ENCODE measurements at places on chromosomes 3 and 15.

- no peak for DNase-seq
Observed at GRCh38 chr3:46701181-46701939, at the start of gene TMIE. Gene TMIE, plus strand, starts transcription at chr3:46701392. Its CDS starts 96 bp downstream, at chr3:46701488.

DNA sequence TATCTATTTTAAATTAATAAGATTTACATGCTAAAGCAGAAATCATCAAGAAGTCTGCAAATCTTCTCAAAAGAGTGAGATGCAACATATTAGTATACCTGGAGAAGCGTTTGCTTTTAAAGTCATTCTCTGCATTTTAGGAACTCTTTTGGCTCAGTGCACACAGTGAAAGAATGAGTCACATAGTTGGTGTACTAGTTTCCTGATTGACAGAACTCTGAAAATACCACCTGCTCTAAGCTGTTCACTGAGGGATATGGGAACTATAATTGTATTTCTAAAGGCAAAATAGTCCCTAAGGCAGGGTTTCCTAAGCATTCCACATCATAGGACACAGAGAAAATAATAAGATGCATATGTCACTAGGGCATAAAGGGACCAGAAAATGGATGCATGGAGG lies 838.5 kb downstream of the DIPK2A start:
- DNase-seq, result no peak

DNA sequence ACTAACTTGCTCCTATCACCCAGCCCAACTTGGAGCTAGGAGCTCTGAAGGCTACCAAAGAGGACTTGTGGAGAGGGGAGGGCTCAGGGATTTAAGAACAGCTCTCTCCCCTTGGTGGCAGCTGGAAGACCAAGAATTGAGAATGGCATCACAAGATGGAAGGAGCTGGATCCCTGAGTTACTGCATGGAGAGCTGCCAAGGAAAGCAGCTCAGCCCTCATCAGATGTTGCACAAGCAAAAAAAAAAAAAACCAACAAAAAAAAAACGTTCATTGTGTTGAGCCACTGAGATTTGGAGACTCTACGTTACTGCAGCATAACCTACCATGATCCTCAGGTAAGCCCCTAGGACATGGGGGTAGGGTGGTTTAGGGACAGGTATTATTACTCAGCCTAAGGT lies 41.0 kb downstream of the ITGB5 start:
- no peak for DNase-seq

DNA sequence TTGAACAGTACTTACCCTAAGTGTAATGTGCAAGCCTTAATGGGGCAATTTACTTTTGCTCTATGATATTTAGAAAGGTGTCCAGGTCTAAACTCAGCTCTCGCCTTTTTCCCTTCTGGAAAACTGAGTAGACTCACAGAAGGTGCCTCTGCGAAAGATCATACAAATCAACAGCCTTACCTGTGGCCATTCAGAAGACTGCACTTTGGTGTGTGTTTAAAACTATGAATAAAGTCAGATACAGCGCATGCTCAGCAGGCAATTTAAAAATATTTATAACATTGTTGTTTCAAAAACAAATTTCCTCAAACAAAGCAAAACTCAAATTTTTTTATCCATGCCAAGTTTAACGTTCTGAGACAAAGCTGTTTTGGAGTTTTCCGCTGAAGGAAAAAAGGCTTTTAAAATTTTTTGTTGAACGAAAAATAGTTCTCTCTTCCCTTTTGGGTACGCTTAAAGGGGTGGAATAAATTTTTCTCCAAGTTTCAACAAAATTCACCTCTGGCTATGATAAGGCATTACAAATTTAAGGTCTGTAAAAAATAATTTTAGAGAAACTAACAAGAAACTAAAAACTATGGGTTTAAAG lies 156.3 kb downstream of the TIGIT start:
- no peak for DNase-seq

DNA sequence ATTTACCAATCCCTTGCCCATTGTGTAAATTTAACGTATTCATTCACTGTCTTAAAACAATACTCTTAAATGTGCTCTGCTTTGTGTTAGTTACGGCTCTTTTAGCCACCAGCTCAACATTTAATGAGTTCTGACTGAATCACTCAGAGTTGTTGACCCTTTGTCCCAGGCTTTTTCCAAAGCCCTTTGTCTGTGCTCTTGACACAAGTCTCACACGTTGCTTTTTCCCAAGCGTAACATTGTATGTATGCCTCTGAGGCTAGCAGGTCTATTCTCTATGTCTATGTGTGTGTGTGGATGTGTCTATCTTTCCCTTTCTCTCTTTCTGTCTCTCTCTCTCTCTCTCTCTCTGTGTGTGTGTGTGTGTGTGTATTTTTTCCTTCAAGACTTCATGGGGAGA lies 435.4 kb upstream of the GOLIM4 start:
- no peak for DNase-seq

DNA sequence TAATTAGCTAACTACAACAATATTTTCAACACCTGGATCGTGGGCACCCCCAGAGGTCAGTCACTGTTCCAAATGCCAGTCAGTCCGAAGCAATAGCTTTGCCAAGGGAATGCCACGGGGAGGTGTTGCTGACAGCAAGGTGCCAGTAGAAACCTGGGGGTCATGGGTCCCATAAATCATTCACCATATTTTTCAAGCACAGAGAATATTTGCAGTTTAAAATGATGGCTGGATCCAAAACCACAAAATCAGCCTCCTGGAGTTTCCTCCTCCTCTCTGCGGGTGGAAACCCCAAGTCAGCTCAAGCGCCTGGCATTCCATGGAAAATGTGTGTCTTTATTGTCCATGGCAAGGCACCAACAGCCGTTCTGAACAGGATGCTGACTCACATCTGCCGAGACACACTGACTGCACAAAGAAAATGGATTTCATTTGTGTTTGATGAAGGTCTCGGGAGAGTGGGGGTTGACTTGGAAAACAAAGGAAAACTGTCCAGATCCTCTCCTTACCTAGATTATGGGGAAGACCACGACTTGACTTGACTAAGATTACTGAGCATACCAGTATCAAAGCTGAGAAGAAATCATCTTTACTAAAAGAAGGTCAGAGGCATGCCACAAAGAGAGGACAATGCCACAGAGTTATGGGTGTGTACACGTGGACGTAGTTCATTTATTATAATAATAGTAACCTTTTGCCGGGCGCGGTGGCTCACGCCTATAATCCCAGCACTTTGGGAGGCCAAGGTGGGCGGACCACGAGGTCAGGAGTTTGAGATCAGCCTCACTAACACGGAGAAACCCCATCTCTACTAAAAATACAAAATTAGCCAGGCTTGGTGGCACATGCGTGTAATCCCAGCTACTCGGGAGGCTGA lies 26.4 kb downstream of the ANXA2 start:
- no peak for DNase-seq

DNA sequence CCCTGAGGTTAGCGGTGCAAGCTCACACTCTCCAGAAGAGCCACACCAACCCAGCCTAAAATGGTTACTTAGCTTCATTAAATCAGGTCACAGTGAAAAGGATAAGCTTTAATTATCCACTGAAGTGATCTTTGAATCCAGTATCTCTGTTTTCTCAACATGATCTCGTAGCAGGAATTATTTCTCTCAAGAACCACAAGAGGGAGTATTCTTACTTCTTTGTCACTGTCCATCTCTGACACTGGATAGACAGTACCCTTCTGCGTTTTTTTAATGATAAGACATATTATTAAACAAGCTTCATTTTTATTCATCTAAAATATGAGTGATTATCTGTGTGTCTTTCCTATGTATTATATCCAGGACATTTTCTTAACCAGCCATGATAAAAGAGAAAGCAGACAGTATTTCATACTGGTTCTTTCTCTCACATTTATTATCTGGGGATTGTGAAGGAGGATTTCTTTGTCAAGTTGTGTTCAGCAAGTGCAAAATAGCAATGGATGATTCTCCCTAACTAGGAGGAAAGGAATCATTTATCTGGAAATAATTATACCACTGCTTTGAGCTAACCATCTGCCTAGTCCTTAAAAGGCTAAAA lies 105.4 kb upstream of the CCDC54 start:
- no peak for DNase-seq

- no peak for DNase-seq
Observed at GRCh38 chr3:27185231-27185989, 183.8 kb downstream of the NEK10 start.

GRCh38 chr3:66662894-66663293 lies 162.1 kb upstream of the LRIG1 start:
- DNase-seq, result no peak

DNA sequence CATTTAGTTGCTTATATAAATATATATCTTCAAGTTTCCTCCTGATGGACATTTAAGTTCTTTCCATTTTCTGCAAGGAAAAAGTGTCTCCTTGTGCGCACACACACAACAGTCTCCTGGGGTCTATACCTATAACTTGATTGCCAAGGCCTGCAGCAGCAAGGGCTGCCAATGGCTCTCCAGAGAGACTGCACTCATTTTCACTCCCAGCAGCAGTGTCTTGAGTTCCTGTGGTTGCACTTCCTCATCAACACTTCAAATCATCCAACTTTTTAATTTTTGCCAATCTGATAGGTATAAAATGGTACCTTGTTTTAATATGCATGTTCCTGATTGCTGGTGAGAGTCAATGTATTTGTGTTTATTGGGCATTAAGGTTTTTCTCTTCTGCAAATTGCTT lies 23.1 kb downstream of the TNFAIP8L3 start:
- DNase-seq, result no peak

- DNase-seq, result no peak
Observed at GRCh38 chr15:72534523-72534922, 60.4 kb downstream of the ARIH1 start.

- no peak for DNase-seq
Observed at GRCh38 chr3:183895774-183896173, 11.1 kb upstream of the PARL start.

DNA sequence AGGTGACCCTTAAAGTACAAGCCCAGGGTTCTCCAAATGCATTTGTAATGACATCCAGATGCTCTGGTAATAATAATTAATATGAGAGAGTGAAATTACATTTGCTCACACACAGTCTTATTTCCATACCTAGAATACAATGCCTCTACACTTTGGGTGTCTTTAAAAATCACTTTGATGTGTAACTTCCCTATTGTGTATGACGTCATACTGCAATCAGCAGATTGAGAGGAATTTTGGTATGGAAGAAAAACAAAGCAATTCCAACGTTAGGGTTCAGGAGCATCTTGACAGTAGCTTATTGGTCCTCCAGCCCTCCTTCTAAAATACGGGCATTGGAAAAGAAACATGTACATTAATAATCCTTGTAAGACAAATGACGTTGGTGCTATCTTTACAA lies 670.6 kb upstream of the ZNF385D start:
- DNase-seq, result no peak

- no peak for DNase-seq
Observed at GRCh38 chr3:54577313-54577712, 350.5 kb downstream of the LRTM1 start.

DNA sequence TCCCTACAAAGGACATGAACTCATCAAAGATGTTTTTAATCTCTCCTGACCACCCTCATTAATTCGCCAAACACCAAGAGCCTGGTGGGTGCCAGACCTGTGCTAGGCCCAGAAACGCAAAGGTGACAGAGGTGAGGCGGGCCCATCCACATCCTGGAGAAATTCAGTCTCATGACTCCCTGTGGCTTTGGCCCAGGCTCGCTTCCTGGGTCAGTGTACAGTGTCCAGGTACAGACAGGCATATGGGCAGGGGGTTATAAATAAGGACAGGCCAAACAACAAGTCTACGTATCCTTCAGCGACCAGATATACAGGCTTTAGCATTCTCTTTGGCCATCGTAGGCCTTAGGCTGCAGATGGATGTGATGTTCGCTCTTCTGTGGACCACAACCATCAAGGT lies 945 bp upstream of the PLA2G4F start:
- DNase-seq, result no peak

GRCh38 chr15:47817969-47818548 lies 100.8 kb downstream of the SEMA6D start:
- no peak for DNase-seq

- no peak for DNase-seq
Observed at GRCh38 chr3:181696626-181697230, 15.0 kb upstream of the SOX2 start.

DNA sequence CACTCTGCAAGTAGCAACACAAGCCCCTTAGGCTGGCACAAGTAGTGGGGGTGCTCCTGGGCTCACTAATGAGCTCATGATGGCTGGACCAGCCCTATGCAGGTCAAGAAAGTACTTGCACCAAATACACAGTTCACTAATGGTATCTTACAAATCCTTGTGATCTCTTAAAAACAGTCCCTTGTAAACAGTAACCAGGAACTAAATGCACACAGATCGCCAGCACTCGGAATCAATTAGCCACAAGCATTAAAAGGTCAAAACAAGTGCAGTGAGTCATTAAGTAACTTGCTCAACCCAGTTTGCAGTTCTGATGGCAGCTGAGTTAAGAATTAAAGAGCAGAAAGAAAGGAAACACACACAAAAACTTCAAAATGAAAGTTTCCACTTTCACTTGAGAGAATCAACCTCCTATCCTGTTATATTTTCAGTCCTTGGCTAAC lies 43.2 kb downstream of the ARHGEF3 start:
- no peak for DNase-seq

DNA sequence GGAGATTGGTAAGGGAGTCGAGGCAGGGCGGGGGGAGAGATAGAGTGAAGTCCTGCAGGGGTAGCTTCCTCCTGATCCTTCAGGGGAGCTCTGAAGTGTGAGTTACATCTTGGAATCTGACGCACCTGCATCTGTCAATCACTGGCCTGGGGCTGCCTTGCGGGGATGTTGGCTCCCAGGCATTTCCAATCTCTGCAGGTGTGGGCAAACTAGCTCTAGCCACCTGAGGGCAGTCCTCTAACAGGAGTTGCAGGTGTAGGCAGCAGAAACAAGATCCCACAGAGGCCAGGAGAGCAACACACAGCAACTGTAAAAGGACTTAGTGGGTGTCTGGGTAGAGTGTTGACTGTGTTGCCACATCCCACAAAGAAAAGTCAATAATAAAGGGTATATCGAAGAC lies 63.6 kb downstream of the ZNF621 start:
- no peak for DNase-seq

DNA sequence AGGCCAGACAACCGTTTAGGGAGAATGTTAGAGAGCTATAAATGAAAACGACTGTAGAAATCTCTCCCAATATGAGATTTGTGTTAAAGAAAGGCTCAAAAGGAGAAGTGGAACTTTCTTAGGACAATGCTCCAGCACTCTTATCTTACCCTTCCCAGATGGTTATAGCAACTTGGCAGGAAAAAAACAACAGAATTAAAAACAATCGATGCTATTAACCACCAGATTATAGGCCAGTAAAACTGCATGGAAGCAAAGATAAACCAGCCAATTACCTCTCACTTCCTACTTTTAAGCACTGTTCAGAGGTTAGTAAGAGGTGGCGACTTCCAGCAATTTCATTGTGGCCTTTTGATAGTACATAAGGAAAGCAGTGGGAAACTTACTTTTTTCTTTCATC lies 72.9 kb downstream of the TMCC1 start:
- no peak for DNase-seq

- no peak for DNase-seq
Observed at GRCh38 chr15:62903437-62903836, 139.1 kb upstream of the TPM1 start.

DNA sequence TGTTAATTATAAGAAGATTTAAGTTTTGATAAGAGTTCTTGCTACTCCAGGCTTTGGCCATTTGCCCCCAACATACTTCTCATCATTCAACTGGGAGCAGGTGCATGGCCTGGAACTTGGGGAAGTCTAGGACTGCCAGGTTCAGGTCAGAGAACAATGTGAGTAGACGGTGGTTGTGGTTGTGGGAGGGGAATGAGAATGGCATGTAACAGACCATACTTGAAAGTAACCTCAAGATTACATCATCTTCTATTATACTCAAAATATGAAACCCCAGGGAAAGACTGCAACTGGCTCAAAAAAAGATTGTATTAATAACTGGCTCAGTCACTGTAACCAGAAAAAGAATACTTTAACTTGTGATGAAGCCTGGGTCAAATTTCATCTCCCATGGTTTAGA lies 364.9 kb upstream of the DPPA4 start:
- DNase-seq, result no peak
